SIG-M5 (cell line): ENCODE measurements at places on chromosomes 1 and 21.

GRCh38 chr1:94602802-94603625 is 61.5 kb upstream of the F3 start:
- DNase-seq, result no peak

DNA sequence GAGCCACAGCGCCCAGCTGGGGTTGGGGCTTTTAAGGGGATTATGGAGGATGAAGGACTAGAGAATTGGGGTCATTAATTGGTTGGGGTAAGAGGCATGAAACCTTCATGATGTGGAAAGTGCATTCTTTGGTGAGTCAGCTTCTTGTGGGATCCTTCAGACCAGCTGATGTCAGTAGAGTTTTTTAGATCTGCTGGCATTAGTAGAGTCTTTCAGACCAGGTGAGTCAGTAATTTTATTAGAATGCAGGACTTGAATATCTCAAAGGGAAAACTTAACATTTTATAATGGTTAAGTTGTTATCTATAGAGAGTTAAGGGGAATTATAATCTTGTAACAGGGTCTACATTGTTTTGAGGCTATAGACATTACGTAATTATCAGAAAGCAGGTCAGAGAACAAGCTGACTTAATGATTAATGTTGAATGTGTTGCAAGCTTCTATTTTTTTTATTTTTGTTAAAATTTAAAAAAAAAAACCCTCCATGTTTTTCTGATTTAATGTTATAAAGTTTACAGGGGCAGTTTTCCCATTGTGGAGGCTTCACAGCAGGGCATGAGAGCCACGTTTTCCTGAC is 160.9 kb upstream of the FMN2 start:
- DNase-seq, result no peak

DNA sequence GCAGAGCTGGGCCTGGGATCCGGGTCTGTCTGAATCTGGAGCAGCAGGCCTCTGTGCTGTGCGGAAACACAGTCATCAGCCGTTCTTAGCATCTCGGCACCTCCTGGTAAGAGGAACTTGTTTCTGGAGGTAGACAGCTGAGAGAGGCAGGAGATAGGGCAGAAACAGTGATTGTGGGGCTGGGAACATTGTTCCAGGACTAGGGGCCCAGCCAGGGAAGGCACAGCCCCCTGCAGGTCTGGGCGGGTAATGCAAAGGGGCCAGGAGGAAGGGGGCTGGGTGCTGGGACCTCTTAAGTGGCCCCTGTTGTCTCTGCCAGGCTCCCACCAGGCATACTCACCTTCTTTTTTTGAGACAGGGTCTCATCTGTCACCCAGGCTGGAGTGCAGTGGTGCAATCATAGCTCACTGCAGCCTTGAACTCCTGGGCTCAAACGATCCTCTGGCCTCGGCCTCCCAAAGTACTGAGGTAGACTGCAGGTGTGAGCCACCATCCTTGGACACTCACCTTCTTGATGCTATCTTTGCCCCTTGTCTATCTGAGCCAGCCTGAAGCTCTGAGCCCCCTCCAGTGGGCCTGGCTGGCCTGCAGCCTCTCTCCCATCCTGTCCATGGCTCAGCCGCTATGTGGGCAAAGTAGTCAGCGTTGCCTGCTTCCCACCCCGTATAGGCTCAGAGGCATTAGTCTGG is 134.3 kb upstream of the ZBTB40 start:
- DNase-seq, result no peak

DNA sequence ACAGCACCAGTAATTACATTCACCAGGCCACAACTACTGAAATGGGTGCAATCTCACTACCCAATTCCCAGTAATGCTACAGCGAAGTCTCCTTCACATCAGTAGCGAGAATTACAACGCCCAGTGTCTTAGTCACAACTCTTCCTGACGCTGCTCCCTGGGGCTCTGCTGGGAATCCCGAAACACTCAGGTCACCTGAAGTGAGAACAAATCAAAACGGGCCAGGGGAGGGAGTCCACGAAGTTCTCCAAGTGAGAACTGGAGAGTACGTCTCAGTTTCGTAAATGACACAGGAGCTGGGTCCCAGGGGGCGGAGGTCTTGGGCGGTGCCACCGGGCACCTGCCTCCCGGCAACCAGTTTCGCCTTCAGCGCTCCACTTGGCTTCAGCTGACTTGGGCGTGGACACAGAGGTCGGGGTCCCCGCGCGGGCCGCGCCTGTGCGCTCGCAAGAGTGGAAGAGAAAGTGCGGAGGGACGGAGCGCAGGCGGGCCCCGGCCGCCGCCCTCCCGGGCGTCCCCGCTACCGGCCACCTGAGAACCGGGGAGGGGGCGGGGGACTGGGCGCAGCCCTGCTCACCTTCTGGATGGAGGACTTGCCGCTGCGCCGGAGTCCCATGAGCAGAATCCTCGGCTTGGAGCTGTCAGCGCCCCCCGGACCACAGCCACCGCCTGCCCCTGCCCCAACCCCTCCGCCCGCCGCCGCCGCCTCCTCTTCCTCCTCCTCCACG is 575 bp downstream of the RRAGC start:
- no peak for DNase-seq

- no peak for DNase-seq
These were observed 54.1 kb downstream of the KLHDC7A start for GRCh38 chr1:18534810-18535205.

DNA sequence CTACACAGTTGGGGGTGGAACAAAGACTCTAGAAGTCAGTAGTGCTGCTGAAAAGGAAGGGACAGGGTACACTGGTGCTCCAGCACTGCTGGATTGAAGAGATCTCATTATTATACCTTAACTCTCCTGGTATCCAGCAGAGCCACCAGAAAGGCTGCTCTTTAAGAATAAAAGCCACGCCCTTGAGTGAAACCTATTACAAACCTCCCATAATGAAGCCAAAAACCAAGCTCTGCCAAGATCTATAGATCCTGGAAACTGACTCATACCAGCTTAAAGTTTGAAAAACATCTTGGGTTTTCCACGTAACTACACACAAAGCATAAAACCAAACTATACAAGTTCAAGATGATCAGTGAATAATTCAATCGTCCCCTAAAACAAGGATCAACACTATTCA is 38.0 kb downstream of the ADSS2 start:
- DNase-seq, result no peak

DNA sequence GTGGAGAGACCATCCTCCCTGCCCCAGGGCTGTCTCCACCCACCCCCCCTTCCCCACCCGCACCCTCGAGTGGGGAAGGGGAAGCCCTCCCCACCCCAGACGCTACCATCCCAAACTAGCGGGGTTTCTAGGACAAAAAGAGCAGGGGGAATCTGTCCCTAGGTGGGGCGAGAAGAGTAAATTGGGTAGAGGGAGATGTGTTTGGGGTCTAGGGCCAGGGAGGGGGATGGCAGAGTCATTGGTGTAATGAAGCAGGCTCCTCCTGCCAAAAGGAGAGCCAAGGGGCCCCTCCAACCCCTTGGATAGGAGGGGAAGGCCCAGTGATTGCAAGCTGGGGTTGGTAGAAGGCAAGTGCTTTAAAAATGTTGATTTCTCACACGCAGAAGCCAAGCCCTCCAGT is 10.0 kb downstream of the MEX3A start:
- no peak for DNase-seq

DNA sequence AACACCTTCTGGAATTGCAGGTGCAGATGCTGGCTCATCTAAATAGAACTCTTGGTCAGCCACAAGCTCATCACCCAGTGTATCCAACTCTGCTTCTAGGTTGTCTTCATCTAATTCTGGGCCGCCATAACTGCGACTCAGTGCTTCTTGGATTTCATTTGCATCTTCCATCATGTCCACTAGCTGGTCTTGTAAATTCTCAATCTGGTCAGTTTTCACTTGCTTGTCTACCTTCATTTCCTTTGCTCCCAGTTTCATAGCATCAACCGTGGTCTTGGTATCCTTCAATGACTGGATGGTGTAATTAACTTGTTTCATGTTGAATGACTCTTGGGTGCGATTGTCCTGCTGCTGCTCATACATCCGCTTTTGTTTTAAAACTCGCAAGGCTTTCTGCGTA is 10.3 kb downstream of the ZBED6 start:
- no peak for DNase-seq

DNA sequence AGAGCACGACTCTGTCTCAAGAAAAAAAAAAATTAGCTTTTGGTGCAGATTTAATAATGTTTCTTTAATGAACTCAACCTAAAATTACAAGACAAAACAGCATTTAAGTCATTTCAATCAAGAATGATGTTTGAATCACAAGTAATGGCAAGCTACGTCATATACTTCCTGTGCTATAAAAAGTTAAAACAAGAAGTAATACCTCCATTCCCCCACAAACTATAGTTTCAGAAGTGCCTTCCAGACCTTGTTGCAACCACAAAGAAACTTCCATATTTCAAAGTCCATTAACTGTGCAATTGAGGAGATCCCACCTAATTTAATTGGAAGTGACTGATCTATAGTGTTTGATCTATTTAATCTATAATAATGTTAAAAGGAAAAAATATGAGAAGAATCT is 15.1 kb downstream of the NRDC start:
- peak; percentile 55 for DNase-seq

GRCh38 chr1:54546651-54547401 is 1.2 kb upstream of the ACOT11 start:
- no peak for DNase-seq

- DNase-seq, result no peak
These were observed 27.7 kb downstream of the DSTYK start for GRCh38 chr1:205183676-205184335.

DNA sequence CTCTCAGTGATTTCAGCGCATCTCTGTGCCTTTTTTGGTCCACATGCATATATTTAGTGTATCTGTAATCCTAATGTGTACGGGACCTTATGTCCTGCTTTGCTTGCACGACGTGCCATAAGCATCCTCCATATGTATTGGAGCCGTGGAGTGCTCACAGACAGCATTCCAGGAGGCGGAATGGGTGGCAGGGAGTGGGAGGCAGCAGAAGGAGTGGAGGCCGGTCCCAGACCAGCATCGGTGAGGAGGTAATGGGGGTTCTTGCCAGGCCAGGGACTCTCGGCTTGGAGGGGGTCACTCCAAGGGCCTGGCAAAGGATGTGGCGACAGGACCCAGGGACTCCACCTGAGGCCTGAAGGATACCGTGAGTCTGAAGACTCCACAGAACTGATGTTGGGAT is 185.0 kb downstream of the CAMTA1 start:
- no peak for DNase-seq

DNA sequence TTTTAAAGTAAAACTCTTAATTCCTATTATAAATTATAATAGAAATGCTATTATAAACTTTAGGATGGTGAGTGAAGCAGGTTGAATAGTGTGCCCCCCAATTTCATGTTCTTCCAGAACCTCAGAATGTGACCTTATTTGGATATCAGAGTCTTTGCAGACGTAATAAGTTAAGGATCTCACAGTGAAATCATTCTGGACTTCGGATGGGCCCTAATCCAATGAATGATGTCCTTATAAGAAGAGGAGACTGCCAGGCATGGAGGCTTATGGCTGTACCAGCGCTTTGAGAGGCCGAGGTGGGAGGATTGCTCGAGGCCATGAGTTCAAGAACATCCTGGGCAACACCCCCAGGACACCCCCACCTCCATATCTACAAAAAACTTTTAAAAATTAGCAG is 9.4 kb upstream of the MT1HL1 start:
- no peak for DNase-seq

GRCh38 chr1:54818461-54819194 is 17.5 kb upstream of the TTC22 start:
- no peak for DNase-seq

GRCh38 chr1:45979778-45980176 is 152.7 kb downstream of the PIK3R3 start:
- DNase-seq, result no peak

- DNase-seq, result no peak
These were observed 12.2 kb downstream of the DNASE2B start for GRCh38 chr1:84410328-84411095.

DNA sequence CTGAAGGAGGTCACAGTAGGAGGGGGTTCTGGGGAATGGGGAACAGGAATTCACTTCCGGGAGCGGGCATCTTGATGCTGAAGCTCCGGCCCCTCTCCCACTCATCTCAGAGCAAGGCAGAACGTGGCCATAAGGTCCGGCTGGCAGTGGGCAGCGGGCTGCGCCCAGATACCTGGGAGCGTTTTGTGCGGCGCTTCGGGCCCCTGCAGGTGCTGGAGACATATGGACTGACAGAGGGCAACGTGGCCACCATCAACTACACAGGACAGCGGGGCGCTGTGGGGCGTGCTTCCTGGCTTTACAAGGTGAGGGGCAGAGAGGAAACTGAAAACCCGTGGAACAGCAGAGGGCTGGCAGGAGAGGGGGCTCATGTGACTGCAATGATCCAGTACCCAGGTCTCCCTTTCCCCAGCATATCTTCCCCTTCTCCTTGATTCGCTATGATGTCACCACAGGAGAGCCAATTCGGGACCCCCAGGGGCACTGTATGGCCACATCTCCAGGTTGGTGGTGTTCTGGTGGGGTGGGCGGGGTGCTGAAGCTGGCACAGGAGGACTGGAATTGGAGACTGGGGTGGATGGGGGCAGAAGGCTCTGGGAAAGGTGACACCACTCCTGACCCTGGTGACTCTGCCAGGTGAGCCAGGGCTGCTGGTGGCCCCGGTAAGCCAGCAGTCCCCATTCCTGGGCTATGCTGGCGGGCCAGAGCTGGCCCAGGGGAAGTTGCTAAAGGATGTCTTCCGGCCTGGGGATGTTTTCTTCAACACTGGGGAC is 3.0 kb downstream of the SLC27A3 start:
- no peak for DNase-seq

GRCh38 chr1:35570589-35571137 is 2.5 kb upstream of the TFAP2E start:
- DNase-seq, result no peak

GRCh38 chr1:58763214-58763613 is 20.6 kb downstream of the JUN start:
- no peak for DNase-seq

DNA sequence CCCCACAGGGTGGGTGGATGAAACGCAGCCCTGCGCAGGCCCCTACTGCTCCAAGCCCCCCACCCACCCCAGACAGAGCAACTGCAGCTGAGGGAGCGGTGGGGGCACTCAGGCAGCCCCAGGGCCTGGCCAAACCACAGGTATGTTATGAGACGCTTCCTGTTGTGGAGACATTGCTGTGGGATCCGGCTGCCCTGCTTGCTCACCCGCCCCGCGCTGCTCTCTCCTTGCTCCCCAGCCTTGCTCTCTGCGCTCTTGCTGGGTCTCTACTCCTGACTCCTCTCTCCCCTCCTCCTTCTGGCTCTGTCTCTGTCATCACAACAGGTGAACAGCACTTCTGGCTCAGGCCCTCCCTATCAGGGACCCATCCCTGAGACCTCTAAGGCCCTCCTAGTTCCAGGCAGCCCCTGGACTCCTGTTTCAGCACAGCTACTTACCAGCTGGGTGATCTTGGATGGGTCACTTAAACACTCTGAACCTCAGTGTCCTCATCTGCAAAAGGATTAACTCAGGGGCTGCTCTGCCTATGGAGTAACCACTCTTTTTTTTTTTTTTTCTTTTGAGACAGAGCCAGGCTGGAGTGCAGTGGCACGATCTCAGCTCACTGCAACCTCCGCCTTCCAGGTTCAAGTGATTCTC is 15.9 kb downstream of the COL8A2 start:
- DNase-seq, result no peak
